ENCODE measurements at places on chromosomes 11 and 22.

DNA sequence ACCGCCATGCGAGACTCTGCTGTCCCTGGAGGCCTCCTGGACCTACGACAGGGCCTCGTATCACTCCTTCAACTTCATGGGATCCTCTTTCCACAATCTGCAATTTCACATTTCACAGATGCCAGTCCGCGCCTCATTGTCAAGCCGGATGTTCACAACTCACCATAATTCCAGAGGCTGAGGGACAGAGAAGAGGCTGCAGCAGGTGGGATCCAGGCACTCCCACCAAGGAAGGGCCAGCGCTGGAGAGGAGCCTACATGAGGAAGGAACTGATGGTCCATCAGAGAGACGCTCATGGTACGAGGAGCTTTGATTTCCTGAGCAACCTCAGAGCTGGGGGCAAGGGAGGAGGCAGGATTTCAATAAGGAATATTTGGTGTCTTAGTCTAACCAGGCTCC is 495.0 kb downstream of the BRD1 start:
- DNase-seq = no peak

DNA sequence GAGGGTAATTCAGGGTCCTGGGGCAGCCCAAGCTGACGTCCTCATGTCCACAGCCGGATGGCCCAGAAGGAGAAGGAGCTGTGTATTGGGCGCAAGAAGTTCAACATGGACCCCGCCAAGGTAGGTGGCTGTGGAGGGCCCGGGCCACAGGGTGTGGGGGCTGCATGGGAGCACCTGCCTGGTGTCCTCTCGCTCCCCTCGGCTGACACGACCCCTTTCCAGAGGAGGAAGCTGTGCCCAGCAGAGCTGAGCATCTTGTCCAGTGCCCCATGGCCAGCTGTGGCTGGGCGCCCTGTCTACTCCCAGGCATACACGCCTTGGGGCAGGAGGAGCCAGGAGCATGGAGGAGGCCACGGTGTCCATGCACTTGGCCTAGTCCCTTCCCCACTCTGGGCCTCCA is 13.6 kb downstream of the CYTH4 start:
- DNase-seq = no peak

GRCh38 chr11:64448599-64449380 is 89.8 kb downstream of the RPS6KA4 start:
- DNase-seq = peak; percentile 72

- DNase-seq = peak; percentile 56
Measured at GRCh38 chr22:43036282-43036829, 21.4 kb upstream of the PACSIN2 start.

GRCh38 chr11:2838091-2838490 is 47.5 kb downstream of the CDKN1C start:
- DNase-seq = no peak

DNA sequence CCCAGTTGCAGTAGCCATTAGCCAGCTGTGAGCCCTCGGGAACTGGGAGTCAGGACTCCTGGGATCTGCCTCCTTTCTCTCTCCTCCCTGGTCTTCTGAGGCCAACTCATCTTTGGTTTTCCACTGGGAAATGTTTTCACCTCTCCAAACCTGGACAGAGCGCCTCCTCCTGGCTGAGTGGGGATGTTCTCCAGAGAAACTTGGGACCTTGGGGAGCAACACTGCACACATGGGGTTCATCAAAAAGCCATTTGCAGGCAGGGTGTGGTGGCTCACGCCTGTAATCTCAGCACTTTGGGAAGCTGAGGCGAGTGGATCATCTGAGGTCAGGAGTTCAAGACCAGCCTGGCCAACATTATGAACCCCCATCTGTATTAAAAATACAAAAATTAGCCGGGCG is 145.4 kb downstream of the NECTIN1 start:
- DNase-seq = no peak

- no peak for DNase-seq
Measured at GRCh38 chr22:20584029-20584871, 76.8 kb downstream of the MED15 start.

- DNase-seq = no peak
Measured at GRCh38 chr11:126118806-126119205, 56.1 kb upstream of the CDON start.

- peak; percentile 56 for DNase-seq
Measured at GRCh38 chr11:64787526-64788320, 9.4 kb upstream of the SF1 start.

GRCh38 chr22:44479662-44480061 is 18.4 kb downstream of the RTL6 start:
- no peak for DNase-seq

- DNase-seq = no peak
Measured at GRCh38 chr11:27660171-27660570, 40.1 kb downstream of the BDNF start.

DNA sequence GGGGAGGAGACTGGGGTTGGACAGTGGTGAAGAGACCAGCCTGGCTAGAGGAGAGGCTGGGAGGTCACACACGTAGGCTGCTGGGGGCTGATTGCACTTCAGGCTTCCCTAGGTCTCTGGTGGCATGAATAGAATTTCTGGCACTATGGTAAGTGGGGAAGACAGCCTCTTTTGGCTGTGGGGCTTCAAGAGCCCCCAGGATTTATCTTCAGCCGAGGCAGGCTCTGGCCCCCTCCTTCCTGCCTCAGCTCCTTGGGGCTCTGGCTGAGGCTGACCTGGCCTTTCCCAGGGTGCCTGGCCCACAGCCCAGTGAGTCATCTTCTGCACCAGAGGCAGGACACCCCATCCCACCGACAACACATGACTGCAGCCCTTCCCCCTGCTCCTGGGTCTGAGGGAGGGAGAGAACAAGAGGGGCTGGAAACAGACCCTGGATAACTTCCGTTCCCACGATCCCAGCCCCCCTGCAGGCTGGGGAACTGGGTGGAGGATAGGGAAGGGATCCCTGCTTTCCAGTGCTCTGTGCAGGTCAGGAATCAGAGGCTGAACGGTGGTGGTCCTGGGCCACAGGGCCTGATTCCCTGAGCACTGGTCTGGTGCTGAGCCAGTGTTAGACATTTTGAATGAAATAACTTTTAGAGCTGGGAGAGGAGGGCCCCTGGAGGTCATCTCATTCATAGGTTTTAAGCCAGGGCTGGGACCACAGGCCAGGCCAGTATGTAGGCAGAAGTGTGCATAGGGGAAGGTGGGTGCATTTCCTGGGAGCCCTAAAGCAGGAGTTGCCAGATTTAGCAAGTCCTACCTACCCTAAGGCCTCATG is 26.5 kb downstream of the ARHGEF17 start:
- peak; percentile 86 for DNase-seq

- peak; percentile 79 for DNase-seq
Measured at GRCh38 chr11:63813035-63813562, at the start of gene SPINDOC. TSS of gene SPINDOC (plus strand) at chr11:63813456. CDS start at chr11:63813687, 231 bp downstream.

GRCh38 chr11:3101921-3102640 is 44.9 kb upstream of the CARS1 start:
- no peak for DNase-seq

DNA sequence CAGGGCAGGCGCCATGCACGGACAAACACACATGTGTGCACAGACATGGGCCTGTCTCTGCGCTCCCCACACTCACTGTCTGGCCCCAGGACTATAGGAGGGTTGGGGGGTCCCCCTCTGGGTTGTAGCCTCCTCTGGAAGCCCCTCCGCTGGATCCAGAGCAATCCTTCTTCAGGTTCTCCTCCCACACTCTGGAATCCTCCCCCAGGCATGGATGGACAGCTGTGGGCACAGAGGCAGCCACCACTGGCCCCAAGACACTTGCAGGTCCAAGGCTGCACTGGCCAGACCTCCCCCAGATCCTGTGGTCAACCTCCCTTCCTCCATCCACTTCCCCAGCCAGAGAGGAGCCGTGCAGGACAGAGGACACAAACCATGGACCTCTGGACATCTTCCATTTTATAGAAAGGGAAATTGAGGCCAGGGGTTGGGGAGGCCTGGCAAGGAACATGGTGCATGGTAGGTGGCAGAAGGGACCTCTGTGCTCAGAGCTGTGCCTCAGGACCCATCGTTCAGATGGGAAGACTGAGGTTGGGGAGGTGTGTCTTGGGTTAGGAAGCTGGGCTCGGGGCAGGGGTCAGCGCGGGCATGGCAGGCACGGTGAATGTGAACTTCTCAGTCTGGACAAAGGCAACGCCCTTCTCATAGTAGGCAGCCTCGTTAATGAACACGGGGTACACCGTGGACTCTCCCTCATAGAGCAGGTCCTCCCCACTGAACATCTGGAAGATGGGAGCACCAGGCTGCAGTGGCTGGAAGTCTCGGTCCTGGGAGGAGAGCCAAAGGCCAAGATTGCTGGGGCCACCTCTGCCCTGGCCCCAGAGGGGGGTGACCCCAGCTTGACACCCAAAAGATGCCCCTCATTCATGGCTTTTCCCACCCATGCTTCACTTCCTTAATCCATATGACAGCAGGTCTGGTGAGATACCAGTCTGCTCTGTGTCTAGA is 2.9 kb upstream of the TBX10 start:
- no peak for DNase-seq

GRCh38 chr11:44877571-44878497 is 72.8 kb downstream of the TP53I11 start:
- no peak for DNase-seq

GRCh38 chr22:37716708-37717107 is 19.9 kb downstream of the TRIOBP start:
- DNase-seq = no peak

GRCh38 chr11:64659417-64660144 is 63.4 kb downstream of the NRXN2 start:
- peak; percentile 92 for DNase-seq

DNA sequence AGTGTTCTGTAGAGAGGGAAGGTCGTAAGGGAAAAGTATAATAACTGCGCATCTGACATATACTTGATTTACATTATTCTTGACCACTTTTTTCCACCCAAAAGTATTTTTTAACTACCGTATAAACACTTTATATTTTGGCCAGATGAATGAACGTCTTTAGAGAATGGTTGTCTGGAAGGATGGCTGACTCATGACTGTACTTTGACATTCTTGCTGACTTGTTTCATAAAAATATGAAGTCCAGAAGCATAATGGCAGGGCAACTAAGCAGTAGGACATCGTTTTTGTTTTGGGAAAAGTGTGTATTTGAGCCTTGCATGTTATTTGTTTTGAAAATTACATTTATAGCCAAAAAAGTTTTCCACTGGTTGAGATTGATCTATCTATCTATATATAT is 110.0 kb downstream of the OSBP2 start:
- no peak for DNase-seq

DNA sequence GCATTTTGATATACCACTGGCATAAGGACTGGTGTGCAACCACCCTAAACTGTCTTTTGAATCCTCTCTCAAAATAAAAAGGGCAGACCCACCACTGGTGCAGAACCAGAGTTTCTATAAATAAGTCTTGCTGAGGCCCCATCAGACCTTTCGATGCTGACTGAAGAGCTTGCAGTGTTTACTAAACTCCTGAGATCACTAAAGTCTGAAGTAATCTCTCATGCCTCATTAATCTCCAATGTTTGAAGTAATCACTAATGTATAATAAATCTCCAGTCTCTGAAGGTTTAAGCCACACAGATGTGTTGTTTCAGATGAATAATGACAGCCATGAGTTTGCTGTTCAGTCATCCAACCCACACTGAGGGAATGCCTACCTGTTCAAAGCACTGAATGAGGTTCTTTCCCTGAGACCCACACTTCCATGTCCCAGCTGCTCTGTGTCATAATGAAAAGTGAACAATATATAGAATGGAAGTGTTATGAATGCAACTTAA is 50.6 kb upstream of the DEUP1 start:
- DNase-seq = peak; percentile 95

- DNase-seq = peak; percentile 98
Measured at GRCh38 chr11:46914363-46914762, 4.0 kb downstream of the LRP4 start.

- no peak for DNase-seq
Measured at GRCh38 chr11:78067704-78068103, 4.0 kb downstream of the THRSP start.

DNA sequence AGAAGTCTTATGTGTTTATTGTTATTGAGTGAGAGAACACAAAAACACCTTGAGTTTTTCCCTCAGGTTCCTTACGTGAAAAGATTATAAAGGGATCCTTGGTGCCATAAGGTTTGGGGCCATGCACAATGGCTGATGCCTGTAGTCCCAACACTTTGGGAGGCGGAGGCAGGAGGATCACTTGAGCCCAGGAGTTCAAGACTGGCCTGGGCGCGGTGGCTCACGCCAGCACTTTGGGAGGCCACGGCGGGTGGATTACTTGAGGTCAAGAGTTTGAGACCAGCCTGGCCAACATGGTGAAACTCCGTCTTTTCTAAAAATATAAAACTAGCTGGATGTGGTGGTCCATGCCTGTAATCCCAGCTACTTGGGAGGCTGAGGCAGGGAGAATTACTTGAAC is 5.4 kb downstream of the SMDT1 start:
- no peak for DNase-seq

DNA sequence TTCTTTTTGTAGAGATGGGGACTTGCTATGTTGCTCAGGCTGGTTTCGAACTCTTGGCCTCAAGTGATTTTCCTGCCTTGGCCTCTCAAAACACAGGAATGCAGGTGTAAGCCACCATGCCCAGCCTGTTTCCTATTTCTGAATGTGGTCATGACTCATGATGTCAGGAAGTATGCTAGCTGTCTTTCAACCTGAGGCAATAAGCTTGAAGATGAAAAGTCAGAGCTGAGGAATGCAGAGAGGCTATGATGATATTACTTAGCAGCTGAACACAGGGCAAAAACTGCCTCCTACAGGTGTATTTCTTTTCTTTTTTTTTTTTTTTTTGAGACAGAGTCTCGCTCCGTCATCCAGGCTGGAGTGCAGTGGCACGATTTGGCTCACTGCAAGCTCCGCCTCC is 9.0 kb upstream of the NUCB2 start:
- peak; percentile 99 for DNase-seq

- no peak for DNase-seq
Measured at GRCh38 chr11:98434296-98434695, 586.5 kb upstream of the CNTN5 start.

- DNase-seq = peak; percentile 76
Measured at GRCh38 chr22:27726686-27727449, 74.7 kb downstream of the MN1 start.

- DNase-seq = peak; percentile 16
Measured at GRCh38 chr11:129593098-129593497, 217.4 kb downstream of the BARX2 start.

GRCh38 chr22:47543447-47543846 is 781.0 kb downstream of the TBC1D22A start:
- DNase-seq = no peak

DNA sequence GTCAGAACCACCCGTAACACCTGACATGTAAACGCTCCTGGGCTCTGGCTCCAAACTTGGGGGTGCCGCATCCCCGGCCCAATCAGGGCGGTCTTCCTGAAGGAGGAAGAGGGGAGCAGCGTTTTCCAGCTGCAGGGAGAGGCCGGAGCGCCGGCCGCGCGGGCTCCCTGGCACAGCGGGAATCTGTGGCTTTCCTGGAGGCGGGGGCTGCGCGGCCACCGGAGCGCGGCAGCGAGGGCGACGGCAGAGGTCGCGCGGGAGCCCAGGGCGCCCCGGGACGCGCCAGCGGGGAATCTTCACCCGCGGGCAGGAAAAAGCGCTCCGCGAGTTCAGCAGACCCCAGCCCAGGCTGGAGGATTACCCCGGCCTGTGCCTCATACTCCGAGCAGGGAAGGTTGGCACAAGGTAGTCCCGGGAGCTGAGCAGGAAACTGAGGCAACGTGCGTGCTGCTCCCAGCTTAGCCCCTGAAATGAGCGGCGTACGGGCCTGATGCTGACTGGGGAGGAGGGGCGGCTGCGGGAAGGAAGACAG is 600 bp upstream of the ESAM start:
- no peak for DNase-seq
